HTR-8/SVneo (cell line): ENCODE measurements at places on chromosomes 16 and 17.

DNA sequence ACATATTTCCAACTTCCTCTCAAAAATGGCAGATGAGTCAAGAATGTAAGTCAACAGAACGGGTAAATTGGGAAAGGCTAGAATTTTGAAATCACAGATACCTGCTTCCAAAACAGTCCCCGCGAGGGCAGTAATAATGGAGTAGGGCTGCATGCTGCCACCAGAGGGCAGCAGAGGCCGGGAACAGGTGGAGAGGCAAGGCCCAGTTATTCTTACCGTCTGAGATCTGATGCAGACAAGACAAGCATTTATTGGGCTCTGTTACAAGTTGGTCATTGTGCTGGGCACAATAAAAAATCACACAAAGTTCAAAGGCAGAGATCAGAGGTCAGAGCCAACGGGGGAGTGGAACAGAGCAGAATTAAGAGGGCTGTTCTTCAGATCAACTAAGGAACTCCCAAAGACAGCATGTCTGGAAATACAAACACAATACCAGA lies 8.8 kb upstream of the MLKL start:
- DNase-seq, result peak; percentile 93

- no peak for DNase-seq
These were observed 86.6 kb upstream of the DNAH9 start for GRCh38 chr17:11511696-11512095.

GRCh38 chr17:17127730-17128291 lies 78.3 kb downstream of the PLD6 start:
- no peak for DNase-seq

DNA sequence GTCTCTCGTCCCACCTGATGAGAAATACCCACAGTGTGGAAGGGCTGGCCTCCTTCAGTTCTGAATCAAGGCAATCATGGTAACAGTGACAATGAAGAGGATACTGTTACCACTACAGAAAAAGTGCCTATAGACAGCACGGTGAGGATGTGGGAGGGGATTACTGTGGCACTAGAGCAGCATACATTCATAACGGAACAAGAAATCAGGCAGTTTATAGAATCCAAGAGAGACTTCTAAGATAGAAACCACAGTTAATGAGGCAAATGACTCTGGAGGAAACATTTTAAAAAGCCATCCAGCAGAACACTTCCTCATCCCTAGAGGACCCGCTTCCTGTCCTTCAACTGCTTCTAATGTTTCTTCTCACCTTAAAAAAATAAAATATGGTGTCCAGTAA lies 2.7 kb downstream of the RUSF1 start:
- no peak for DNase-seq

DNA sequence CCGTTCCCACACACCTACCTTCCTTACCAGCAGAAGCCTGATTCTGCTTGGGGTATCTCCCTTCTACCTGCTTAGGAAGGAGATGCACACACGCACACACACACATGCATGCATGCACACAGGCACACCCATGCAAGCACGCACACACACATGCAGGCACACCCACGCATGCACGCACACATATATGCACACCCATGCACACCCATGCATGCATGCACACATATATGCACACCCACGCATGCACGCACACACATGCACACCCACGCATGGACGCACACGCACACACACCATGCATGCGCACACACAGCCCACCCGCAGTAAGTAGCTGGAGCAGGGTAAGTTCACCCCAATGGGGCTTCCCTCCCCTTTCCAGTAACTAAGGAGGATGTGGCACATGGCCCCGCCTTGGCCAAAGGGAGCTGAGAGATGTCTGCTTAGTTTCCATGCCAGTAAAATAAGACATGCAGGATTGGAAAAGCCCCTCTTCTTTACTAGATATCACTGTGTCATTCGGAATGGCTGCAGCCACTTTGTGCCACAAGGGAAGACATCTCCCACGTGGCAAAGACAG lies 33.7 kb downstream of the ADCY9 start:
- no peak for DNase-seq

DNA sequence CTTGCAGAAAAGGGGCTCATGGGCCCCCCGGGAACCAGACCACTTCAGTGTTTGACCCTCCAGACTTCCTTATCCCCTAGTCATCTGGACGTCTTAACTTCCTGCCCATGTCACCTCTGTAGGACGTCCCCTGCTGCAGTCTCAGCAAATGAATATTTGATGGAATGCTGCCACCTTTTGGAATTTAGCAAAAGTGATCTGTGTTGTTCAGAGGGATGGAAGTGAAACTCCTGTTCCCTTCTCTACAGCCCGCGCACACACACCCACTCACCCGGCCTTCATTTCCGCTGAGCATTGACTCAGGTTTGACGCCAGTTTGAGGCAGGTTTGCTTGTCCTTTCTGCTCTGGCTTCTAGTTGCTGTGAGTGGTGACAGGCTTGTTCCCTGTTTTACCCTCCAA lies 507.2 kb upstream of the EEF2KMT start:
- no peak for DNase-seq

DNA sequence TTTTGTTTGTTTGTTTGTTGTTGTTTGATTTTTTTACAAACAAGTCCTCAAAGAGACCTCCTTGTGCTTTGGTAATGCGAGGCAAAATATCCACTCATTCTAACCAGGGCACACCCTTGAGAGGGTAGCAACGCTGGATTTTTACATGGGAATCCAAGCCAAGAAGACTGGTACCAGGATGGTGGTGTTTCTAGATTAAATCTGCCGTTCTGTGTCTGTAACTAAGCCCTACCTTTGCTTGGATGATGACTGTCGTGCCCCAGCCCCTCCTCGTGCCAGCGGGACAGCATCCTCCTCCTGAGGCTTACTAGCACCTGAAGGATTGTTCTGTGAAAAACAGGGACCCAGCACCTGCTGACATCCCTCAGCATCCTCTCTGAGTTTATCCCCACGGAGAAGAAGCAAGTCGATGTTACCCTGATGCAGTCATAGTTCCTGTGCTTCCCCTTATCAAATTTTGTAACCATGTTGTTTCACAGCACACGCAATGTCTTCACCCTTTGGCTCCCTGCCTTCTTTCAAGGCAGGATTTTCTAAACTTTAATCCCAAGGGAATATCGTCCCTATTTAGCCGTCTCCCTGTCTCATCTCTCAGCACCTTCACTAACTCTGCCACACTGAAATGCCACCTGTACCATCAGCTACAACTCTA lies 5.1 kb upstream of the HSBP1 start:
- no peak for DNase-seq

DNA sequence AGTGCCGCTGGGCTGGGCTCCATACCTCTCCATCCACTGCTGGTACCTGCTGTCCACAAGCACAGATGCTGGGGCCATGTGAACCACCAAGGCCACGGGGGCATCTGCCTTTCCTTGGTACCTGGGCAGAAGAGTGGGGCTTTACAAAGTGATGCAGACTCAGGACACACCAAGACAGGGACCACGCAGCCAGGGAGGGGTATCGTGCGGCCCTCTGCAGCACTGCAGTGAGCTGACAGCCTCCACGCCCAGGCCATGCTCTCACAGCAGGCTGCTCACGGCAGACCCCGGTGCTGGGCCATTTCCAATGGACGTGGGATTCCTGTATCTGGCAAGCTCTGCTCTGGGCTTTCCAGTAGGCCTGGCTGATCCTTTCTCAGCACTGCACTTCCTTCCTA lies 14.4 kb downstream of the ELAC2 start:
- DNase-seq, result no peak

- DNase-seq, result no peak
These were observed 8.9 kb downstream of the MRPL27 start for GRCh38 chr17:50364061-50364458.

DNA sequence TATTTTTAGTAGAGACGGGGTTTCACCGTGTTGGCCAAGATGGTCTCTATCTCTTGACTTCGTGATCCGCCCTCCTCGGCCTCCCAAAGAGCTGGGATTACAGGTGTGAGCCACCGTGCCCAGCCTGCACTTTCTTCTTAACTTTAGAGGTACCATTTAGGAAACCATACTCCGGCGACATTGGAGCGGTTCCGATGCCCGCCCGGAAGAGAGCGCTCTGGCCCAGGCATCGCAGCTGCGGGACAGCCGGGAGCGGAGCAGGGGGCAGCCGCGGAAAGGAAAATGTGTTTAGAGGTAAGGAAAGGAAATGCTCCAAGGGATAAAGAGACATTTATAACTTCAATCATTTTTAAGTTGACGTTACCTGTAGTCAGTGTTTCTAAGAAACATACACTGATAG lies 6.0 kb upstream of the HS3ST3B1 start:
- DNase-seq, result no peak

- peak; percentile 87 for DNase-seq
These were observed 35.2 kb downstream of the GJC1 start for GRCh38 chr17:44794851-44795413.

- DNase-seq, result no peak
These were observed 6.2 kb upstream of the TMEM235 start for GRCh38 chr17:78225088-78225865.

GRCh38 chr16:88869673-88869980 lies 3.2 kb upstream of the PABPN1L start:
- DNase-seq, result no peak

- DNase-seq, result no peak
These were observed 19.5 kb downstream of the IST1 start for GRCh38 chr16:71914802-71915201.

DNA sequence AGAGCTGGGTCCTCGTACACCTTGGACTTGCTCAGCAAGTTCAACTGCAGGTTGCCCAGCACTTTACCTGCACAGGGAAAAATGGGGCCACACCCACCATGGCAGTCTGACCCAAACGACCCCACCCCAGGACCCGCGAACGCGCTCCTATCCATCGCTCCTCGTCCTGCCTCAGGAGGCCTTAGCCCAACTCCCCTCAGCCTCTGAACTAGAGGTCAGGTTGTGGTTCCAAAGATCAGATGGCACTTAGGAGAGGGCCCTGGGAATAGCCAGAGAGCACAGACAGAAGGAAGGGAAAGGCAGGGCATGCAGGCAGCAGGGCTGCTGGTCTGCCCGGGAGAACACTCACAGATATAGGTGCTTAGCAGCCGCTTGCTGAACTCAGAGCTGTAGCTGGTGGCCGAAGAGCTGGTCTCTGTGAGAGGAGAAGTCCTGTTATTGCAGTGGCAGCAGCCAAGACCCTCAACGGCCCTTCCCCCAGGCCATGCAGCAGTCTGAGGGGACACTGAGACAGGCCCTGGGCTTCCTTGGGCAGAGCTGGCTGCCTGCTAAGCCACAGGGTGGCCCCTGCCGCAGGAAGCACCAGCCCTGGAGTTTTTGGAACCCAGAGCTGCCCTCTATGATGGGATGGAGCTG lies 6.9 kb downstream of the ZACN start:
- DNase-seq, result no peak
